ENCODE measurements at places on chromosomes 2 and 18.

GRCh38 chr2:214014551-214015220 is 396.2 kb upstream of the VWC2L start:
- no peak for DNase-seq

- no peak for DNase-seq
Observed at GRCh38 chr2:240949791-240950705, 43.9 kb downstream of the CROCC2 start.

- no peak for DNase-seq
Observed at GRCh38 chr2:195782156-195782555, 125.1 kb downstream of the SLC39A10 start.

DNA sequence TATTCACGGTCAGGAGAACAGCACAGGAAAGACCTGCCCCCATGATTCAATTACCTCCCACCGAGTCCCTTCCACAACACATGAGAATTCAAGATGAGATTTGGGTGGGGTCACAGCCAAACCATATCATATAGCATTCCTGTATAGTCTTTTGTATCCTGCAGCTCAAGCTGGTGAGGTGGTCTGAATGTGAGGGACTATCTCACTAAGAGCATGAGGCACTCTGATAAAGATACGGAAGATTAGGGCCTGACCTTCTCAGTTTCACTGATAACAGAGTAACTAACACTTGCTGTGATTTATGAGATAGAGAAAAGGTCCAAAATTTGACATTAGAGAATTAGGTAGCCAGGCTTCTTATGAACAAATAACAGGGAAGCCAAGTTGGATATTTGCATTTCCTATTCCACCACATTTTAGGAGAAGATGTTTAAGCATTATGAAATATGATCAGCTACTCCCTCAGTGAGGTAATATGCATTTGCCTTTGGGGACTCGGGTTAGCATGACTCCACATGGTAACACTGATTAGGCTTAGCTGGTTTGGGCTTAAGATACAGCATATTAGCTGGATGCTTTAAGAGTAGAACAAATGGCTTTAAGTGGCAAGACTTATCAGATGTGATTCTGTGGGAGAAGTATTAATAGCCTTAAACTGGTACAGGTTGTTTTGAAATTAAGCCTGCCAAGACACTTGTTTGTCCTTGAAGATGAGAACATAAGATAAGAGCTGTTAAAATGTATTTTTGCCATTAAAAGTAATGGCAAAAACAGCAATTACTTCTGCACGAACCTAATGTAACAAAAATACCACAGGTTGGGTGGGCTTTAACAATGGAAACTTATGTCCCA is 106.9 kb upstream of the MSTN start:
- no peak for DNase-seq

DNA sequence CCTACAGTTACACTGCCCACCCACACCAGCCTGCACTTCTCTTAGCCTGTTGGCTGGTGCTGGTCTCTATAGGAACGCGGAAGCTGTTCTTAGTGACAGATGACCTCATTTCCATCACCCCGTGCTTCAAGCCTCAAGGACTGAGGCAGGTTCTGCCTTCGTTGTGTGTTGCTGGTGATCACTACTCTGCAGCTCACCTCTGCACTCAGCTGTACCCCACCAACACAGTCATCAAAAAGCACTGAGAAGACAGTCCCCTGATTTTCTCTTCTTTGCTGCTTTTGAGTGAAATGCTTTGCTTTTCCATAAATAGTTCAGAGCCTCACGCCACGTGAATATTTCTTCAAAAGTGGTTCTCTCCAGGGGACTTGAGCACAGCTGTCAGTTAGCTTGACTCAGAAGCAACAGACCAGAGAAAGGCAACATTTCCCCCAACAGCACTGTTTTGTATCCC is 225.7 kb upstream of the CCDC150 start:
- no peak for DNase-seq

DNA sequence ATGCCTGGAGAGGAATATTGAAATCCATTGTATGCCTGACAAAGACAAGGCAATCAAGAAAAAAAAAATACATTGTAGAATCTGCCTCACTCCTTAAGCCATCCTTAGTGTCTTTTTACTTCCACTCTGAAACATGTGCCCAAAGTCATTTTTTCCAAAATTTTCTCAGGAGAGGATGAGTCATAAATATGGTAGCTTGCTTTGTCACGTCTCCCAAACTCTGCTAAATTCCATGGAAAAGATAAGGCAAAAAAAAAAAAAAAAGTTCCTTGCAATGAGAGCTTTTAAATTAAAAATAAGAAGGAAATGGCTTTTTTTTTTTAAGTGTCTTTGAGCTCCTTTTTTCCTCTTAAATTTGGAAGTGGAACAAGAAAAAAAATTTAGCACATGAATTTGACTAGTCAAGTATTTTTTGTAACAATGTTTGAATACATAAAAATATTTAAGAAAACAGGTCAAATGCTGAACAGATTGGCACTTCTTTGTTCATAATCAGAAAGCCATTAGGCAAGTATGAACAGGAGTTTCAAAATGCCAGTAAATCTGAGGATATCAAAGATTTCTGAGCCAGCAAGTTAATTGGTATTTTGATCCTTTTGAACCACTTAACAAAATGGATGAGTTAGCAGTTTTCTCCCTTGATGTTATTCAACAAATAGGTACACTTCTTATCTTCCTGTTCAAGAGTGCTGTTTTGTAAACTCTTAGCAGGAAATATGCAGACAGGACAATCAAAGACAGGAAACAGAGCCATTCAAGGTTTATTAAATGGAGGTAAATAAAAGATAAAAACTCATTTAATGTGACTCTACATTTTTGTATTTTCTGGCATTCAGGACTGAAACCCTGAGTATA is 247.3 kb upstream of the SP5 start:
- no peak for DNase-seq

GRCh38 chr2:11102466-11102865 is 52.8 kb upstream of the SLC66A3 start:
- DNase-seq: no peak

GRCh38 chr18:57856557-57857280 is 53.6 kb upstream of the ATP8B1 start:
- no peak for DNase-seq

DNA sequence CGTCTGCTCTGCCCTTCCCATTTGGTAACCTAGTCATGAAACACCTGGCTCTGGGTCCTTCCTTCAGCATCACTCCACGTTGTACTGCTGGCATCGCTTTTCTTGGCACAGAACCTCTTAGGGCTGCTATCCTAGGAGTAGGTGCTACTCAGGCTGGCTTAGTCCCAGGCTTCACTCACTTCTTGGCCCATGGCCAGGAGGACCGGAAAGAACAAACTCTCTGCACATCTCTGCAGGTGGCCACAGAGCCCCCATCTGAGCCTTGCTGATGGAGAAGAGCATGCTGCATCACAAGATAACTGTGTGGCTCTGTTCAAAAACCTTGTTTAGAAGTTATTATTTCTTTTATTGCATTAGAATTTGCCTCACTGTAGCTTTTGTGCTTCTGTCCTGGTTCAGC is 447.2 kb upstream of the TNP1 start:
- no peak for DNase-seq

DNA sequence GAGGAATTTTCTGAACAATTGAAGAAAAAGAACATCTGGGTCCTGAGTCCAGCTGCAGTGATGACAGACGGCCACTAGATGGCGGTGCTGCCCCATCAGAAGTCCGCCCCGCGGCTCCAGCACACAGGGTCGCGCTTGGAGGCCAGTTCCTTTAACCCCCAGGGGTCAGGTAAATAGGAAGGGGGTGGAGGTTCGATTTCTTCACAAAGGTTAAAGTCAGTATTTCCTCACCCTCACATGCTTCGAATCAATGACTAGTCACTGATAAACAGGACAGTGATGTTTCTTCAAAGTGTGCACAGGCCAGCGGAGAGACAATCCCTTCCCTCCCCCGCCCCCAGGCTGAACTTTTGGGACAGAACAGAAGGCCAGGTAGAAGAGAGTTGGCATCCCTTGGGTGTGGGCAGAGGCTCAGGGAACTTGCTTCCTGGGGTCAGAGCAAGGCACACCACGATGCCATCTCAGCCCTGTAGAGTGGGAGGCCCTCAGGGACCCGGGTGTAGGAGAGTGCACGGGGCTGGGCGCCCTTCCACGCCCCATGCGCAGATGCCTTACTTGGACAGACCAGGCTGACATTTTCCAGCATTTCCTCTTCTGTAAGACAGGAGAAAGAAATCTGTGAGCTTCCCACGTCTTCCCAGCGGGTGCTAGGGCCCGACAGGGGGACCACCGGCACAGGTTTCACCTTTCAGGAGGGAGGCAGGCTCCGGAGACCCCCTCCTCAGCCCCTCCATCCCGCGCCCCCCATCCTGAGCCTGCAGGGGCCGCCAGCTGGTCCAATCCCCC is 722 bp downstream of the APOB start:
- peak; percentile 27 for DNase-seq

DNA sequence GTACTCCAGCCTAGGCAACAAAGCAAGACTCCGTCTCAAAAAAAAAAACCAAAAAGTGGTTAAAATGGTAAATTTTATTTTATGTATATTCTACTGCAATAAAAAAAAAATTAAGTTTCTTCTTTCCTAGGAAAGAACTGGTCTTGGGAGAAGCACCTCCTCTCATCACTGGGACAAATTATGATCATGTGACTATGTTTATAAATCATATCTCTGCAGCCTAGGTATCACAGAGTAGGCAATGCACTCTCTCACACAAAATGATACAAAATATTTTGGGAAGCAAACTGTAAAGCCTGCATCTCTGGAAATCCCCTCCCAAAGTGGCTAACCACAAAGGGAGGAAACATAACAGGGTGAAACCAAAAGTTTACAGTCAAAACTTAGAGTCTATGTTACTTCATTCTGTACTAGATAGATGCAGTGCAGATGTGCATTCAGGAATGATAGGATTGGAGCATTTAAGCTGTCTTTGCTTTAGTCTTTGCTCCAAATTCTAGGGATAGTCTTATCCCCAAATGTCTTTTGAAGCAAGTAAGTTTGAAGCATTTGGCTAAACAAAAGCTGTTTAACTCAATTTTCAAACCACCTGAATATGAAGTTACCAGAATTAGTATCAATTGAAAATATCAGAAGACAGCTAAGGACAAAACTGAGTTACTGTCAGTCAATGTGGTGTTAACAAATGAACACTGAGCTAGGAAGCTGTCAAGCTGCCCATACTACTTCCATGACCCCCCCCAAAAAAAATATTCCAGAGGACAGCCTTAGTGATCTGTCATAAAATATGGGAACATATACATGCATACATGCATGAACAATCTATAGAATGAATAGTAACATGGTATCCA is 21.1 kb upstream of the MALT1 start:
- DNase-seq: no peak

GRCh38 chr18:49742316-49743116 is 70.8 kb downstream of the ACAA2 start:
- no peak for DNase-seq

DNA sequence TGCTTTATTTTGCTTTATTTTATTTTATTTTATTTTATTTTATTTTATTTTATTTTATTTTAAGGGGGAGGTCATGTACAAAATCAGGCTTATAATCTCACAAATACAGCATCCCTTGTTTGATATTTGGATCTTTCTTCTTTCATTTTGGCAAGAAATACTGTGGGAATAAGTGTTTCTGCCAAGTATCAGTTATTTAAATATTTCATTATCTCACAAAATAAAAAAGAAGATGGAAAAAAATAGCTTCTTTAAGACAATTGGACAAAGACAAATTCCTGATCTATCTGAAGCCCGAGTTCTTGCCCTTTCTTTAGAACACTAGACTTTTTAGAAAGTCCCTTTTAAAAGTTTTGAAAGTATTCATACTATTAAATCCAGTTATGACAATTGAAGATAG is 560.5 kb upstream of the ZEB2 start:
- DNase-seq: no peak

- no peak for DNase-seq
Observed at GRCh38 chr2:206920310-206920709, 19.0 kb upstream of the CPO start.

DNA sequence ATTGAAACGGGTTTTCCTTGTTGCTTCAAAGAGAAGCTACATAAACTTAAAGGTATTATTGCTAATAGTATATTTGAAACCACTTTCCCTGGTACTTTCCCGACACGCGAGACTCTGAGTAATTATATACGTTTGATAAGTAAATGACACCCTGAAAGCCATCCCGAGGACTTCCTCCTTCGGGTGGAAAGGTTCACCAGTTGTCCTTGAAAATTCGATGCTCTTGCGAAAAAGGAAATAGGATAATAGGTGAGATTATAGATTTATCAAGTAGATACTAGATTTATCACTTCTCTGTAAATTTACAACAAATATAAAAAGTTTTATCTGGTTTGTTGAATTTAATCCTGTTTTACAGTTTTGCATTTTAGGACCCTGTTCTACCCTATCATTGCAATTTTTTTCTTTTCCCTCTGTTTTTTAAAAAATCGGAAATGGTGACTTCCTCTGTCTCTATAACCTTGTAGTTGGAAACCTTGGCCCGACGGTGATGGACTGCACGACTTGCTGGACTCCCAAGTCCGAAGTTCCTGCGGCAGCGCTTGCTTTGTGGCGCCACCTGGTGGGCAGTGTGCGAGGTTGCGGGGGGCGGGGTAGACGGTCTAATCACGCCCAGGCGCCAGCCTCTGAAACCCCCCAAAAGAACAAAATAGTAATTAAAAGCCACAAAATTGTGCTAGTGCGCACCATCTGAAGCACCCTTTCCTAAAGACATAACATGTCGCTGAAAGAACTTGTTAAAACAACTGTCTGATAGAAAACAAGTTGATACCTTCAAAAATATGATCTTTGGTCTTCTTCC is 972 bp upstream of the DLX2 start:
- no peak for DNase-seq

DNA sequence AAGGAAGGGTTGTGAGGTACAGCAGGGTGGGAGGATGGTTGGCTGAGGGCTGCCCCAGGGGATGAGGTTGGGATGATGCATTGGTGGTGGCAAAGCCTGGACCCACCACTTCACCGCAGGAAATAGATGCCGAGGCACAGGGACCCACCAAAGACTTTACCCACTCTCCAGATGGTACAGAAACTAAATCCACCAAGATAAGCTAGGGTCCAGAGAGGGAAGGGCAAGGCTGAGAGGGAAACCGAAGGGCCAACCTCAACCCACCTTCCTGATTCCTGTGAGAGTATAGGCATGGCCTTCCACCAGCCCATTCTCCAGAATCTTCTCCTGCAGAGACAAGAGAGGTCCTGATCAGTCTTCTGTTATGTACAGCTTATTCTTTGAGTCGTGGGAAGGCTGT is 18.1 kb downstream of the CAPN14 start:
- DNase-seq: no peak

GRCh38 chr2:43593254-43593653 is 2.6 kb downstream of the THADA start:
- no peak for DNase-seq

GRCh38 chr2:121608367-121608766 is 40.9 kb downstream of the CLASP1 start:
- no peak for DNase-seq

GRCh38 chr2:52395912-52396311 is 1364.0 kb upstream of the NRXN1 start:
- DNase-seq: no peak

DNA sequence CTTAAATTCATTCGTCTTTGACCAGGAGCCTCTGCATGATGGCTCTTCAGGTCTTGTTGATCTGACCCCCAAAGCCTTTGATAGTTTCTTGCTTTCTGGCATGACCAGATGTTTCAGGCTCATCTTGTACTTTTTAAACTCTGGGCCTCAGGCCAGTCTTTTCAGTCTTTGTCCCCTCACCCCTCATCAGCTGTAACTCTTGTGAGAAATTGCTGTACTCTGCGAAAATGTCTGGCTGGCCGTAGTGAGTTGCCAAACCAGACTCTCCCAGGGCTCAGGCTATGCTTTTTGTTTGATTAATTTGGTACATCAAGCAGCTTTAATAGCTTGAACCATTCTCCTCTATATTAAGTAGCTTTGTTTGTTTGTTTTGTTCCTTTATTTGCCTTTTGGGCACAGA is 75.9 kb downstream of the BABAM2 start:
- DNase-seq: no peak

- no peak for DNase-seq
Observed at GRCh38 chr2:85221067-85221691, 88.0 kb downstream of the TCF7L1 start.

Measured in activated CD4-positive, alpha-beta T cell treated with anti-CD3 and anti-CD28 coated beads, Interleukin-2, amount 50 U/mL, for 4 hours (primary cell).